ENCODE measurements at places on chromosomes 16 and 17.

- no peak for DNase-seq
Measured at GRCh38 chr16:19175492-19176262, 7.6 kb downstream of the SYT17 start.

DNA sequence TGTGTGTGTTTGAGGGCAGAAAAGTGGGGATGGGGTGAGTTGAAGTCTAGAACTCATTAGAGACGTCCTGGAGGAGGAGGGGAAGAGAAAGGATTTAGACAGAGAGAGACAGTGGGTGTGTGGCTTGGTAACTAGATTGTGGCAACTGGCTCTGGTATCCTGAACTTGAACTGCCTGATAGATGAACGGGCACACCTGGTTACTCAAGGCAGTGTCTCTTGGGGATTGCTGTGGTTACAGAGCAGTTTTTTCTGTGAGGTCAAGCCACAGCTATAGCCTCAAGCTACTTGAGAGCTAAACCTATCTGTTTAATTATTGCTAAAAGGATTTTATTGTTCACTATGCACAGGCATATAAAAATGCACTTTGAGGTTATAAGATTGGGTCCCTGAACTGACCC is 29.8 kb upstream of the MYH2 start:
- no peak for DNase-seq

GRCh38 chr16:80792031-80792430 is 12.4 kb downstream of the CDYL2 start:
- DNase-seq = no peak

GRCh38 chr17:9002606-9003354 is 18.5 kb upstream of the NTN1 start:
- no peak for DNase-seq

DNA sequence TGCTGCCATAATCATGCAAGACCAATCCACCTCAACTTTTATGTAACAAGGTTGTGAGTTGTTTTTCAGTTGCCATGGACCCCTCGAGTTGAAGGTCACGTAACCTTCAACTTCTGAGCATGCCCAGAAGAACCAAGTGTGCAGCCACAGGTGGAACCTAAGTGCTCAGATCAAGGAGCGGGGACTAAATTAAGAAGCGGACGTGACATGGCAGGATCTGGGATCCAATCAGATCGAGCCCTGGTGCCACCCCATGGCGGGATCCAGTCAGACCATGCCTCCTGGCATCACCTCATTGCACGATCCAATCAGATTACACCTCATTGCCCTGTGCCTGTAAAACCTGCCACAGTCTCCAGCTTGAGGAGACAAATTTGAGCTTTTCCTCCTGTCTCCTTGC is 204.5 kb upstream of the CDH5 start:
- no peak for DNase-seq

- DNase-seq = no peak
Measured at GRCh38 chr16:48378276-48378675, 6.9 kb downstream of the SIAH1 start.

DNA sequence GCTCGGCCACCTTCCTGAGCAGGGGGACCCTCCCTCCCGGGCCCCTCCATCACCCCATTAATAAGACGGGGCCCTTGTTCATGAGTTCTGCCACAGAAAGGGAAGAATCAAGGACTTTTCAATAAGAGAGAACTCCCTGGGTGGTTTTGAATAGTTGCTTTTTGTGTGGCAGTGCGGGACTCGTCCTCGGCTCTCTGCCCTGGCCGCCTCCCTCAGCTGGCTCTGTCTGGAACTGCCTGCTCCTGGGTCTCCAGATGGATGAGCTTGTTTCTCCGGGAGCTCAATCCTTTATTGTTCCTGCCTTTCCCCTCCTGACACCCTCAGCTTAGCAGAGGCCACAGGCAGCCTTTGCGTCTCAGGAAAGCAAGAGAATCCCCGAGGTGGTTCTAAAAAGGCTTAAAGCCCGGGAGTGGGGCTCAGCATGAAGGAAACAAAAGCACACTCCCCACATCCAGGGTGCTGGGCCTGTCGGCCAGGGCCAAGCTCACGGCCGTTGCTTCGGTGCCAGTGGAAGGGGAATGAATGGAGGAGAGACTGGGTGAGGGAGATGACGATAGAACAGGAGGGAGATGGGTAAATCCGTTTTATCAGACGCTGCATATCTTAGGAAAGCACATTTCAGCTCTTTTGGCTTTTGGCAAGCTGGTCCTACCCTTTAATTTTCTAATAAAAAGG is 60.2 kb downstream of the RAI1 start:
- DNase-seq = no peak

DNA sequence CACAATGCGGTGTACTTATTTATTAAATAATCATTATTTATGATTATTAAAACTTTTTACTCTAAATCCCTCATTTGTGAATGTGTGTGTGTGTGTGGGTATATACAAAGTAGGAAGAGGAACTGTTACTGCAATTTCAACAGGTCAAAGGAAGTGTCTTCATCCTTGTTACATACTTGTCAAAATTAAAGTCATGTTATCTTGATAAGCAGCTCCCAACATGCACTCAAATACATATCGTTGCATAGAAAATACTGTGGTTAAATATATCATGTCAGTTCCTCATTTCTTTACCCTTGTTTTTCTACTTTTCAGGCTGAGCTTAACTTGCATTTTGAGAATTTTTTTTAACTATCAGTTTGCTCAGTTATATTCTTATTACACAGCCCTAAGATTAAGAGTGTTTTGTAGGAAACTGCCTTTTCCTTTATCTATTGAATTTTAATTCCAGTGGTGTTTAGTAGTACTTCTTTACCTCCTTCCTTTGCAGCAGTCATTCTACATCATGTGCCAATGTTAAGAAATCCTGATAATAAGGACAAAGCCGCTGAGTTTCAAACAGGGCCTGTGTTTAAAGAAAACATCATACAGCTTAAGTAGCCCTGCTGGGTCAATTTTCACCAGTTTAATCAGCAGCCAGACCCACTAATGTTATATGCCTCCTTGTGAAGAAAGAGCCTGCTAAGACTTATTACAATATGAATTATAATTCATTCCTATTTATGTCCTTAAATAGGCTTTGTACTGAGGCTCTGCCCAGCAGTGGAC is 7.2 kb downstream of the EFCAB5 start:
- DNase-seq = no peak

GRCh38 chr17:7392696-7393612 is 1.4 kb downstream of the PLSCR3 start:
- no peak for DNase-seq

DNA sequence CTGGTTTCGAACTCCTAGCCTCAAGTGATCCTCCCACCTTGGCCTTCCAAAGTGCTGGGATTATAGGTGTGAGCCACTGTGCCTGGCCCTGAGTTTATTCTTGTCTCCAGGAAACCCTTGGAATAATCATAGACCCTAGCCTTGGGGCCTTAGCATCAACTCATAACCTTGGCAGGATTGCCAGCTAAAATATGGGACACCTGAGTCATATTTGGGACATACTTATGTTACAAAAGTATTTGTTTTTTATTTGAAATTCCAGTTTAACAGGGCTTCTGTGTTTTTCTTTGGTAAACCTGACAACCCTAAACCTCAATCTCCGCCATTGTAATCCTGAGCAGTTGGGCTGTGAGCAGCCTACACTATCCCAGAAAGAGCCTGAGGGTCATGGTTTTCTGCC is 28.6 kb upstream of the TNS4 start:
- no peak for DNase-seq

DNA sequence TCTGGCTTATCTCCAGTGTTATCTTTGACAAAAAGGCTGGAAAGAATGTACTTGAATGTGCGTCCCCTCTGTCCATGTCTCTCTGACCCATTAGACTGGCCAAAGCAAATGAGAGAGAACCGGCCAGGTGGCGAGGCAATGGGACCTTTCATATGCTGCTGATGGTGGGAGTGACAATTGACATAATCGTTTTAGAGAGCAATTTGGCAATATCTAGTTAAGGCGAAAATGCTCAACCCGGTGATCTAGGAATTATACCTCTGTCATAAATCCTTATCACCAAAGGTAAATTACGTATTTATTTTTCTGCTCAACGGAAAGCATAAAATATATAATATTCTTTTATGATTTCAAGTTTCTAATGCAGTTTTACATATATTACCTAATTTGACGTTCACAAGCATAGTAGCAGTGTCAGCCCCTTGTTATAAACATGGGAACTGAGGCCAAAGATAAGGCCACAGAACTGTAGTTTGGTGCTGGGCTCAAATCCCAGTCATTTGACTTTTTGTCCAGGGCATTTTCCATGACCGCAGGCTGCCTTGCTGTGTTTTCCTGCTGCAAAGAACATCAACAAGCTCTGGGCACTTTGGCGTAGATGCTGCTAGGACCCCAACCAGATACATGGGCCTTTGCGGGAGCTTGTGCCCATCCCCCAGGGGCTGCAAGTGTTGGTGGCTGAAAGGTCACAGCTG is 14.7 kb upstream of the SDK2 start:
- no peak for DNase-seq

- peak; percentile 70 for DNase-seq
Measured at GRCh38 chr17:39174920-39175694, 9.1 kb upstream of the ARL5C start.

DNA sequence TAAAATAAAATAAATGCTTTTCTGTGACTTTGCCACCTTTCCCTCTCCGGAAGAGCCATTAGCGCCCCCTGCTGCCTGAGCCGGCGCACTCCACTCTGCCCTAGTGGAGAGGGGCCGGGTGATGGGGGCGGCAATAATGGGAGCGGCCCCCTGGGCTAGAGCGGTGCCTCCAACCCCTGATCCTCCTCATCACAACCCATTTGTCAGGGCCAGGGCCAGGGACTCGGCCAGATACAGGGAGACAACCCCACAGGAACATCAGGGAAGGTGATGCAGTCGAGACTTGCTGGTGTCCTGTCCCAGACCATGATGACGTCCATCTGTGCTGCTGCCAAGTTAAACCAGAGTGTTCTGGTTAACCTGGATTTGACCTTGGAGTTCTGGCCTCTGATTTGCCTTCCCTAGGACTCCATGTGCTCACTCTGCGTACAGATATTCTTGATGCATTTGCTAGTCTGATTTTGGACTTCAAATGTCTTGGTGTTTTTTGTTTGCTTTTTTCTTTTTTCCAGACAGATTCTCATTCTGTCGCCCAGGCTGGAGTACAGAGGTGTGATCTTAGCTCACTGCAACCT is 46.1 kb upstream of the BPTF start:
- DNase-seq = no peak

- no peak for DNase-seq
Measured at GRCh38 chr16:17345043-17345442, 125.7 kb downstream of the XYLT1 start.

- DNase-seq = no peak
Measured at GRCh38 chr16:69233124-69233523, 46.2 kb downstream of the SNTB2 start.

- DNase-seq = no peak
Measured at GRCh38 chr16:63315229-63315628, 1279.0 kb upstream of the CDH8 start.

DNA sequence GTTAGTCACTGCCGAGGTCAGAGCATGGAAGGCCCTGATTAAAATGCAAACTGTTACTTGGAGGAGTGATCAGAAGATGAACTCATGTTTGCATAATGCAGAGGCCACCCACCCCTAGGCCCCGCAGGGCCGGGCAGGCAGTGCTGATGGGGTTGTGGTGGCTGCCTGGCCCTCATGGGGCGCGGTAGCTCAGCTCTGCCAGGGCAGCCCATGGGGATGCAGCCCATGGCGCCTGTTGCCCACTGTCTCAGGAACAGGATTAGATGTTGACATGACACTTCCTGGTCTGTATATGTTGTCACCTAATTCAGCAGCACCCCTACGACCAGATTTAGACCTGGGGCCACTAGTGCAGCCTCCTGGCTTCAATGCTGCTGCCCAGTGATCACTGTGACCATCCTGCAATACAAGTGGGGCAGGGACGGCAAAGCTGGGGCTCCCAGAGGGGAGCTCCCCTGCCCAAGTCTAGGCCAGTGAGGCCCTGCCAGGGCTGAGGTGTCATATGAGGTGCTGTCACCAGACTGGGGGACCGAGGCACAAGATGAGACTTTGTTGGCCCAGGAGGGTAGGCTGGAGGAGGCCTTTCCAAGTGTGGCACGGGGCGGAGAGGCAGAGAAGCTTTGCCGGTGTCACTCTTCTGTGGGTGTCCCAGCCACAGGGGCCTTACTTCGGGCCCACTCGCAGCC is 49.1 kb downstream of the RAI1 start:
- DNase-seq = no peak

GRCh38 chr16:19850131-19850817 is 34.4 kb downstream of the GPRC5B start:
- DNase-seq = no peak

GRCh38 chr17:49549691-49550678 is 25.7 kb upstream of the NXPH3 start:
- no peak for DNase-seq

GRCh38 chr17:50918933-50919296 is 52.8 kb upstream of the TOB1 start:
- DNase-seq = no peak

- no peak for DNase-seq
Measured at GRCh38 chr16:11038777-11039176, 94.4 kb downstream of the CLEC16A start.

DNA sequence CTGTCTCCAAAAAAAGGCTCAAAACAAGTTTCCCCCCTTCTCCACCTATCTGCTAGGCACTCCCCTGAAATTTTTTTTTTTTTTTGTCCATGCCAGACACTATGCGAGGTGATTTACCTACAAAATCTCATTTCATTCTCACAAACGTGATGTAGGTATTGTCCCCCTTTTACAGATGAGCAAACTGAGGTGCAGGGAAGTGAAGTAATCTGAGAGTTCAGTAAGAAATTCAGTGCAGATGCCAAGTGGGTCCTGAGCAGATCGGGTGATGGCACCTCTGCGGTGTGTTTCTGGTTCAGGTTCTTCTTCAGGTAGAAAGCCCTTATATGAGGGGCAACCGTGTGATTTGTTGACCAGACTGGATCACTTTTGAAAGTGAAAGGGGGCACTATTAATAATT is 9.7 kb downstream of the TBKBP1 start:
- no peak for DNase-seq

DNA sequence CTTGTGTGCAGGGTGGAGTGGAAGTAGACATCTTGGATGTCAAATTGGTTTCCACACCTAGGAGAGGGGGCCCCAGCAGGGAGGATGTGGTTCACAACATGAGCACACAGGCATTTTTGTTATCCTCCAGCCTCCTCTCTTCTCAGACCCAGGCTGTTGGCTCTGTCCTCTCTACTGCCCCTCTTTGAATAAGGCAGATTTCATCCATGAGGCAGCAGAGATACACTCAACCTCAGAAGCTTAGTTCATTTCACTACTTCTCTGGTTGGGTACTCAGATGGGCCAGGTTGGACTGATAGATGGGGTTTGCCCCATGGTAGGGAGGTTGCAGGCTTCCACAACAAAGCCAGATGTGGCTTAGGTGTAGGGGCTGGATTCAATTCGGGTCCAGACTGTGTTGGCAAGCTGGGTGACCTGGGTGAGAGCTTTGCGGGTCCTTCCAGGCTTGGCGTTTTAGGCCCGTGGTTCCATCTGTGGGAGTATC is 22.2 kb upstream of the NFATC3 start:
- no peak for DNase-seq

Measured in stimulated activated CD8-positive, alpha-beta memory T cell treated with anti-CD3 and anti-CD28 coated beads, Interleukin-2, amount 100 ng/mL, for 1 hour (primary cell).